ENCODE measurements at places on chromosomes 1 and 21. TPM values are rescaled to one million over a fixed set of nuclear protein-coding genes. Genes with fewer than 3 reads are reported as not detected.

The OR2M3 gene
- polyA plus RNA-seq = not detected

The SMPDL3B gene
- 152 TPM for polyA plus RNA-seq

The RCSD1 gene
- not detected for polyA plus RNA-seq

The DYNLT5 gene
- polyA plus RNA-seq = 2.8 TPM

The FAM151A gene
- polyA plus RNA-seq = not detected

The ADAMTS1 gene
- polyA plus RNA-seq = 3.3 TPM

The LCE1C gene
- polyA plus RNA-seq = not detected

The C1orf87 gene
- not detected for polyA plus RNA-seq

The RGS2 gene
- 45.1 TPM for polyA plus RNA-seq

The GBP5 gene
- not detected for polyA plus RNA-seq
